ENCODE measurements at places on chromosomes 6 and 20. TPM values are rescaled to one million over a fixed set of nuclear protein-coding genes. Genes with fewer than 3 reads are reported as not detected.

GRCh38 chr6:169254456-169255316, 1.0 kb upstream of the THBS2 start:
- H3K4me3 ChIP-seq: no peak overlapping the region
- no peaks in the 10 kb centered on the region for H3K36me3 ChIP-seq
- no peak for DNase-seq
- peaks cover 7% of the 10 kb centered on the region for H3K4me1 ChIP-seq

GRCh38 chr6:111642463-111643158, 36.9 kb upstream of the TRAF3IP2 start:
- H3K4me3 ChIP-seq: no peak overlapping the region
- H3K27me3 ChIP-seq: no peaks in the 10 kb centered on the region
- H3K36me3 ChIP-seq: no peaks in the 10 kb centered on the region
- H3K27ac ChIP-seq: no peak overlapping the region

Gene DPPA5
- not detected for total RNA-seq

Gene DLK2
- 0.19 TPM for total RNA-seq
